ENCODE measurements at places on chromosomes 5 and 9.

DNA sequence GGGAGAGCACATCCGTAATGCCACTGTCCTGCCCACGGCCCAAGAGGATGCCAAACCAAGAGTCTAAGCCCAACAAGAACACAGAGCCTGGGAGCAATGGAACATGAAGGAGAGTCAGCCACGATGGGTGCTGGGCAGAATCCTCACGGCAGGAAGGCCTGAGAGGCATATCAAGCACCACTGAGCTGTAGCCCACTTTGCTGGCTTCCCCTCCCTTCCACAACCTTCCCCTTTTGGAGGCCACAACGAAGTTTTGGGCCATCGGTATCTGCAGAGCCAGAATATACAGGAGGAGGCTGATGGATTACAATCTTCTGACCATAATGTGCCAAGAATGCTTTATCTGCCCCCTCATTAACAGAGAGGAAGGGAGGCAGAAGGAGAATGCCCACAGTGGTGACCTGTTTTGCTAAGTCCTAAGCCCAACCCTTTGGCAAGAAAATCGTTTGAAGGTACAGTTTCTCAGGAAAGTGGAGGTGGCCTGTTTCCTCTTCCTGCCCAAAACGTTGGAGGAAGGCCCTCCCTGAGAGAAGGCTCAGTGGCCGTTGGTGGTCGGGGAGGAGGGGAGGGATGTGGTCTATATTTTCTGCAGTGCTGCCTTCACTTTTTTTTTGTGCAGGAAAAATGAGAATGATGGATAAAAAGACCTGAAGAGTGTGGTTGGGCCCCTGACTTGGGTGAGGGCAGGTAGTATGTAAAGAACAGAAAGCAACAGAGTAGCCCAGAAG is 26.2 kb downstream of the MACROH2A1 start:
- no peak for DNase-seq

GRCh38 chr5:114780290-114780689 is 389.4 kb downstream of the TRIM36 start:
- DNase-seq = no peak

DNA sequence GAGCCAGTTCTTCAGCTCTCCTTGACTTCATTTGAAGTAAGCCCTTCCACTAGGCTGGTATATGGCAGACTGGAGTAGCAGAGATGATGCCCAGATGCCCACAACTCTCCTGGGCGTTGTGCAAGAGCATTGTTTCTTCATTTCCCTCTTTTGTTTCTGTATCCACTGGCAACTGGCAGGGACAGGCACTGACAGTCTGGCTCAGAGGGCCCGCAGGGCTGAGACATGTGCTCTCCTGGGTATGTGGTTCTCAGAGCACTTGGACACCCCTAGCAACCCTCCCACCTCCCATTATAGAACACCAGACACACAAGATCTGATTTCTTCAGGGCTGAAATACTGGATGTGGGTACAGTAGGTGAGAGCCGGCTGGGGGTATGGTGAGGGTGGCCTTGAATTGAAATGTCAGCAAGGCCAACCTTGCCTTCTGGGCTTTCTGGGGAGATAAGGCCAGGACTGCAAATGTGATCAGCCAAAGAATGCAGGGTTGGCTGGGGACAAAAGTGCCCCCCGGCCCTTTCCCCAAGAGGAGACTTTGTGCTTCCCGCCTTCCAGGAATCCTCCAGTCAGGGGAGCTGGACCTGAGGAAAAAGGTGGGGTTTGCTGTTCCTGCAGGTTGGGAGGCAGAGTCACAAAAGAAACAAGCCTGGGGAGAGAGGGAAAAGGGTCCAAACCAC is 28.6 kb upstream of the CTNNA1 start:
- no peak for DNase-seq

- DNase-seq = no peak
Measured at GRCh38 chr5:174693697-174694385, 30.5 kb upstream of the MSX2 start.

All from activated effector memory CD4-positive, alpha-beta T cell treated with anti-CD3 and anti-CD28 coated beads, Interleukin-2, amount 50 U/mL, for 16 hours (primary cell).